ENCODE measurements at places on chromosomes 3 and 15. TPM values are rescaled to one million over a fixed set of nuclear protein-coding genes. Genes with fewer than 3 reads are reported as not detected.

- H3K27me3 ChIP-seq = peaks cover 24% of the 10 kb centered on the region
- DNase-seq = no peak
- no peak overlapping the region for H3K4me3 ChIP-seq
- H3K36me3 ChIP-seq = no peaks in the 10 kb centered on the region
- no peaks in the 10 kb centered on the region for H3K4me1 ChIP-seq
Measured at GRCh38 chr3:127162947-127163645, 29.8 kb upstream of the PRR23E start.

- DNase-seq = no peak
- H3K4me3 ChIP-seq = no peak overlapping the region
- no peaks in the 10 kb centered on the region for H3K36me3 ChIP-seq
- H3K4me1 ChIP-seq = no peaks in the 10 kb centered on the region
- no peak overlapping the region for H3K27ac ChIP-seq
- H3K27me3 ChIP-seq = no peaks in the 10 kb centered on the region
Measured at GRCh38 chr15:96598514-96598913, 268.0 kb downstream of the NR2F2 start.

Gene MANF
- 185 TPM for total RNA-seq

GRCh38 chr3:161422171-161422700 lies 50.9 kb upstream of the SPTSSB start:
- peaks cover under 1% of the 10 kb centered on the region for H3K27me3 ChIP-seq
- no peak overlapping the region for H3K27ac ChIP-seq
- no peak overlapping the region for H3K4me3 ChIP-seq
- no peaks in the 10 kb centered on the region for H3K36me3 ChIP-seq
- peaks cover 6% of the 10 kb centered on the region for H3K4me1 ChIP-seq

DNA sequence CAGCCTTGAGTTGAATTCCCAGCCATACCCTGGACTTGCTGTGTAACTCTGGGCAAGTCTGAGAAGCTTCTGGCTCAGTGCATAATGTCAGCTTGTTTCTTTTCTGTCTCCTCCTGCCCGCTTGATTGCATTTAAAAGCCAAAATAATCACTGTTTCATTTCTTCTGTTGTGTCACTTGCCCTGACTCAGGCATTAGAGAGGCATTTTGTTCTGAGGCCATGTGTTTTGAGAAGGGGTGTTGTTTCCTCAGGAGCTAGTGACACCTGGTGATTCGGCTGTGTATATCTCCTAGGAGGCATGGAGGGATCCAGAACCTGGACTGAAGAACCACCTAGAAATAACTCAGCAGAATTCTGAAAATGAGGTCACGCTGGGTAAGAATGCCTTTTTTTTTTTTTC lies 16.0 kb downstream of the WDR73 start:
- H3K36me3 ChIP-seq = peaks cover 32% of the 10 kb centered on the region
- no peak overlapping the region for H3K4me3 ChIP-seq
- peaks cover 2% of the 10 kb centered on the region for H3K27me3 ChIP-seq
- H3K27ac ChIP-seq = peak overlapping the region; percentile 25

Gene PLS1
- total RNA-seq = 1.7 TPM

DNA sequence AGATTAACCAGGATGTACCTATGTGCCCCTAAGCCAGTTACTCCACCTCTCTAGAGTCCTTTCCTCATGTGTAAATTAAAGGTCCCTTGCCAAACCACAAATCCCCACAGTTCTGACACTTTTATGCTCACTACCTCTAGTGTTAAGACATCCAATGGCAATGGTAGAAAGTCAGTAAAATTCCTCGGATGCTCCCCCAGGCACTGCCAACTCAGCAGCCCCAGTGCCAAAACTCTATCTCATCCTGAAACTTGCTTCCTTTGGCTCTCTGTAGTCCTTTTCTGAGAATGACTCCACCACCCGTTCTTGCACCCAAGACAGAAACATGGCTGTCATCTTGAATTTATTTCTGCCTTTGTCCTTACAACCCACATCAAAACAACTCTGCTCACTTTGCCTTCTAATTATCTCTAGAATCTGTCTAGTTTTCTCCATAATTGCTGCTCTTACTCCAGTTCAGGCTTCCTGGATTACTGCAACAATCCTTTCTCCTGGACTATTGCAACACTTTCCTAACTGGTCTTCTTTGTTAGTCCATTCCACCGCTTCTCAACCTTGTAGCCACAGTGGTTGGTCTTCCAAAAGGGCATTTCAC lies 41.6 kb downstream of the MB21D2 start:
- peaks cover 16% of the 10 kb centered on the region for H3K4me1 ChIP-seq
- H3K36me3 ChIP-seq = peaks cover 31% of the 10 kb centered on the region
- H3K4me3 ChIP-seq = no peak overlapping the region

Gene GJD2
- not detected for total RNA-seq

DNA sequence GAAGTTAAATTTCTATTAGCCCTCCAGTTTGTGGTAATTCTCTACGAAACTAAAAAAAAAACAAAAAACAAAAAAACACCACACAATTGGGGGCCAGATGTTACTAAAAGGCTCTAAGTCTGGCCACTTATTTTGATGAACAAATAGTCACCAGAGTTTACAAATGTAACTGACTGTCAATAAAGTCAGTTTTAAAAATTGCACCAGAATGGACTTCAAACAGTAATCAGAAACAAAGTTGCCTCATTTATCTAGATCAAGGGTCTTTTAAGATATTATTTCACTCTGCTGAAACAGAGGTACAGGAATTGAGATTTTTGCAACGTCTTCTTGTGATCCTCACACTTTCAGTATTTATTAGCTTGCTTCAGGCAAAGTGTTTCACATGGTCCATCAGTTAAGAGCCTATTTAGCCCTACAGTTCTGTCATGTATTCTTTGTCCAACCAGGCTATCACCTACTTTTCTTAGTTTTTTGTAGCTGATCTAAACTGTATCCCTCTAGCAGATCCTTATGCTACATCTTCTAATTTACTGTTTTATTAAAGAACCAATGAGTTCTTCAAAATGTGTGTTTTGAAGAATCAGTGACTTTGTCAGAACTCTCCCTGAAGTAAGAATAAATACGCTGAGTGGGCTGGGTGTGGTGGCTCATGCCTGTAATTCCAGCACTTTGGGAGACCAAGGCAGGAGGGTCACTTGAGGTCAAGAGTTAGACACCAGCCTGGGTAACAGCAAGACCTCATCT lies 74.7 kb downstream of the ANKRD28 start:
- DNase-seq = no peak
- no peak overlapping the region for H3K4me3 ChIP-seq
- peaks cover 42% of the 10 kb centered on the region for H3K4me1 ChIP-seq
- peaks cover 60% of the 10 kb centered on the region for H3K36me3 ChIP-seq
- no peaks in the 10 kb centered on the region for H3K27me3 ChIP-seq

Gene OIP5
- 8.0 TPM for total RNA-seq

DNA sequence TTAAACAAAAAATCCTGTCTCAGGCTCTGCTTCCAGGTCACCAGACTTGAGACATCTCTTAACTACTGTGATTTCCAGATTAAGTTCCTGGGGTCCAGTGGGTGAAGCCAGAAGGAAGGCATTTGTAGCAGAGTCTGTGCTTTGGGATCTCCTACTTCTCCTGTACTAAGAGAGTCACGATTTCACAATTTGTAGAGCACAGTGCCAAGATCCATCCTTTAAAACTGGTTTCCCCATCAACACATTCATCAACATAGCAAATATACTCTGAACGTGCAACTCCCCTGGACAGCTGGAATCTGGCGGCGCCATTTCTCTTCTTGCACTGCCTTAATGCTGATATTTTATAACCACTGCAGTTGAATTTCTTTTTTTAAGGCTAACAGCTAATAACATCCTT lies 33.2 kb downstream of the CDCP1 start:
- no peak overlapping the region for H3K27ac ChIP-seq
- H3K4me3 ChIP-seq = no peak overlapping the region
- no peaks in the 10 kb centered on the region for H3K36me3 ChIP-seq
- no peak for DNase-seq

DNA sequence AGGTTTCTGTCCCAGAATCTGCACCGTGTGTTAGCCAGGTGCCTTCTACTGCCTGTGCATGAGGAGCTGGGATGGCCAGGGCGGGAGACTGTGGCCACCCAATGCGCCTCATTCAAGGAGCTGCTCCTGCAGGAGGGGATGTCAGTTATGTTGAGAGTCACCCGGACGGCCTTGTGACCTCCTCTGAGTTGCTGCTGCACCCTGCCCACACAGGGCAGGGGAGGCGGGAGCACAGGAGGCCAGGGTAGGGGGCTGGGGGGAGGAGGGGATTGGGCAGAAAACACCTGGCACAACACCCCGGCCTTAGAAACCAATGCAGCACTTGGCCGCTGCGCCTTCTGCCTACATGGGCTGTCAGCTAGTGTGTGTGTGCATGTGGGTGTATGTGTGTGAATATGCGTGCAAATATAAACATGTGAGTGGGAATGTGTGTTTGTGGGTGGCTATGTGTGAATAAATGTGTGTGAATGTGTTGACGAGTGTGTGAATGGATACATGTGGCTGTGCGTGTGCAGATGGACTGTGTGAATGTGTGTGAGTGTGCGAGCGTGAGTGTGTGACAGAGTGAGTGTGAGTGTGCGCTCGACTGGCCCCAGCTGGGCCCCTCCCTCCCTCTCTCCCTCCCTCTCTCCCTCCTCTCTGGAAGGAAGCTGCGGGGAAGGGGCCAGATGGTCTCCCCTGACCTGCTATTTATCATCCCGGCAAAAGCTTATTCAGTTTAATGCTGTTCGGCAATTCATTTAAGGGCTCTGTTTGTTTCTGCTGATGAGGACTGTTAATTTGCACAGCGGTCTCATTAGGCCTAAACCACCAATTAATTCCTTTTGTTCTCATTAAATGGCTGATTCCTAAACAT lies 106.9 kb downstream of the TLE3 start:
- no peaks in the 10 kb centered on the region for H3K36me3 ChIP-seq
- peaks cover 13% of the 10 kb centered on the region for H3K4me1 ChIP-seq
- no peak overlapping the region for H3K27ac ChIP-seq
- H3K27me3 ChIP-seq = peaks cover 67% of the 10 kb centered on the region
- no peak for DNase-seq
- H3K4me3 ChIP-seq = no peak overlapping the region

- H3K4me1 ChIP-seq = peaks cover 23% of the 10 kb centered on the region
- peak overlapping the region; percentile 4 for H3K27ac ChIP-seq
- no peaks in the 10 kb centered on the region for H3K27me3 ChIP-seq
- H3K36me3 ChIP-seq = peaks cover 37% of the 10 kb centered on the region
- DNase-seq = peak; percentile 17
Measured at GRCh38 chr3:52606373-52607085, 70.1 kb downstream of the UQCC5 start.

DNA sequence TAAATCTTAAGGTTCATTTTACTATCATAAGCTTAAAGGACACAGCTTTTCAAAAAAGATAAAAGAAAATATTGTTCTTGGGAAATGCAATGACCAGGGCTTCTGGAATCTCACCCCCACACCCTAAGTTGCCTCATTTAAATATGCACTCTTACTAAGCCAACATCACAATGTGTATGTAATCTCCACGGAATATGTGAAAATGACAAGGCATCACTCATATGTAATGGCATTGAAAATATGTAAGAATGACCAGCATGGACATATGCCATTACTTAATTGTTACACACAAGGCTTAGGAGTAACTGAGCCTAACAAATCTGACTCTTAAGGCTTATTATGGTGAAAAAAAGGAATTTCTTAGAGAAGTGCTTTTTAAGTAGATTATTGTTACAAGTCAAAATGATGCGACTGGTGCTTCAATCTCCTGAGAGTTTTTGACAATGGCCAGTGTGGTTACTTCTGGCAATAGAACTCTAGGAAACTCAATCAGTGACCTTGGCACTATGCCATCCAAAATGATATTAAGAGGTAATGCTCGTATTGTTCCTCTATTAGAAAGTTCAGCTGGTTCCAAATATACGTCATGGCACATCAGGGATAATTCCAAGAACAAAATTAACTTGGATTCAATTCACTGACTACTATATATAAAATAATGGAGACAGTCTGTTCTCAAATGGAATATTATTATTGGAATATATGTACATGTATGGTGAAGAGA lies 290.0 kb upstream of the PLSCR5 start:
- peak; percentile 73 for DNase-seq
- no peaks in the 10 kb centered on the region for H3K27me3 ChIP-seq
- H3K36me3 ChIP-seq = no peaks in the 10 kb centered on the region

Gene C3orf85
- total RNA-seq = not detected

DNA sequence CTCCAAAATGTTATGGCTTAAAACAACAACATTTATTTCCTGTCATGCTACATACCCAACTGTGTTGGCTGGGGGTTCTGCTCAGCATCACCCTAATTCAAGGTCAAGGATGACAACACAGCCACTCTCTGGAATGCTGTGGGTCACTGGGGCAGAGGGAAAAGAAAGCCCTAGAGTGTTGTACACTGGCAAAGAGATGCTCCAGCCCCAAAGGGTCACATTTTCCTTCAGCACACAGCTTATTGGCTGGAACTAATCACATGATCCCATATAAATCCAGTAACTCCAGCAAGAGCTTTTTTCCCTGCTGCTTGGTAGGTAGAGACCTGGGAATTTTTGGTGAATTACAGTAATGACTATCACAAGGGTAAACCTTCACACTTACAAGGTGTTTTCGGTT lies 1041.4 kb downstream of the NTRK3 start:
- H3K4me3 ChIP-seq = no peak overlapping the region
- H3K4me1 ChIP-seq = peaks cover 25% of the 10 kb centered on the region
- no peak overlapping the region for H3K27ac ChIP-seq
- DNase-seq = no peak

DNA sequence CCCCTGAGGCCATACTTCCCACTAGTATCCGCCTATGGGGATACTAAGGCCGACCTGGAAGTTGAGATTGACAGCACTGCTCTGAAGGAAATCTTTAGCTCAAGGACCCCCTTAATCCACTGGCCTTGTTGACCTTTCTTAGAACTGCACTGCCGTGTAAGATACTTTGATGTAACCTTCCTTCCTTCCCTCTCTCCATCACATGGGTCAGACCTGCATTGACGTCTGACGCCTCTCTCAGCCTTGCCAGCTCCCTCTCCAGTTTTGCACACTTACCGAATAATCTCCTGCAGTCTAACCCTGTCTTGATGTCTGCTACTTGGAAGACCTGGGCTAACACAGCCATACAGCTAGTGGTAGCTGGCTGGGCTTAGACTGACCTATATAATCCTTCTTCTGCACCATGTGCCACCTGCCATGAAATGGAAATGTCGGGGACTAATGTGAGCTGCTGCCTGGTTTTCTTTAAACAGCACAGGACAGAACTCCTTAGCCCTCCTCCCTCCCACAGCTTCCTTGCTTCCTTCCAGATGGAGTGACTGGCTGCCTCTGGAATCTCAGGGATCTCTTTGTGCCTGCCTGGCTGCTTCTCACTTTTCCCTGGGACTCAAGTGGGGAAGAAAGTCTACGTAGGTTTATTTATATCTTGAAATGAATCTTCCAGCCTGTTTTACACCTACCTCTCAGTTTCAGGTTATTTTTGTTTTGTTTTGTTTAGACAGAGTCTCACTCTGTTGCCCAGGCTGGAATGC lies 39.2 kb upstream of the HERC1 start:
- H3K27ac ChIP-seq = no peak overlapping the region
- H3K36me3 ChIP-seq = no peaks in the 10 kb centered on the region
- no peak for DNase-seq
- peaks cover 18% of the 10 kb centered on the region for H3K27me3 ChIP-seq
- no peak overlapping the region for H3K4me3 ChIP-seq

Gene SH3BP5
- total RNA-seq = 12.6 TPM

- no peak for DNase-seq
- no peaks in the 10 kb centered on the region for H3K4me1 ChIP-seq
- H3K36me3 ChIP-seq = no peaks in the 10 kb centered on the region
- H3K4me3 ChIP-seq = no peak overlapping the region
Measured at GRCh38 chr3:135100366-135100765, 305.3 kb downstream of the EPHB1 start.

Gene IL17RB
- not detected for total RNA-seq

GRCh38 chr15:100372739-100373119 lies 31.0 kb upstream of the ADAMTS17 start:
- no peak overlapping the region for H3K27ac ChIP-seq
- H3K36me3 ChIP-seq = no peaks in the 10 kb centered on the region
- no peaks in the 10 kb centered on the region for H3K4me1 ChIP-seq
- no peak for DNase-seq
- H3K4me3 ChIP-seq = no peak overlapping the region
